Activated CD4-positive, alpha-beta T cell treated with anti-CD3 and anti-CD28 coated beads, Interleukin-2, amount 10 ng/mL, durations not matched to agents 24 days and 14 days (primary cell): ENCODE measurements at places on chromosomes 7 and 10. TPM values are rescaled to one million over a fixed set of nuclear protein-coding genes. Genes with fewer than 3 reads are reported as not detected.

DGKB gene
- total RNA-seq, result not detected in 2 replicates

NODAL gene
- total RNA-seq, result not detected in 2 replicates

WEE2 gene
- not detected in 2 replicates for total RNA-seq

DNA sequence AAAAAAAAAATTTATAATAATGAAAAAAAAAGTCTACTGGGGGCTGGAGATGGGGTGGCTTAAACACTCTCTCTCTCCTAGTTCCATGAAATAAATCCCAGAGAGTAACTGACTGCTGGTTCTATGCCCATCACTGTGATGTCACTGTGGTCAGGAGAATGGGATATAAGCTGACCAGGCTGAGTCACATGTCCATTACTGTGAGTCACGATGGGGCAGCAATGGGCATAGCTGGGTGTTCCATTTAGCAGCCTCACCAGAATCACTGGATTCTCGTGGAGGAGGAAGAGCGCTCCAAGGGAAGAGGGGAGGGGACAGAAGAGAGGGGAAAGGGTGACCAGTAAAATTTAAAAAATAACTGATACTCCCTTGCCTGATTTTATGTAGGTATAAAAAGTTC is 37.1 kb downstream of the MASTL start:
- H3K27me3 ChIP-seq, result no peaks in the 10 kb centered on the region
- H3K27ac ChIP-seq, result no peak overlapping the region
- H3K4me3 ChIP-seq, result no peak overlapping the region
- no peaks in the 10 kb centered on the region for H3K4me1 ChIP-seq

DNA sequence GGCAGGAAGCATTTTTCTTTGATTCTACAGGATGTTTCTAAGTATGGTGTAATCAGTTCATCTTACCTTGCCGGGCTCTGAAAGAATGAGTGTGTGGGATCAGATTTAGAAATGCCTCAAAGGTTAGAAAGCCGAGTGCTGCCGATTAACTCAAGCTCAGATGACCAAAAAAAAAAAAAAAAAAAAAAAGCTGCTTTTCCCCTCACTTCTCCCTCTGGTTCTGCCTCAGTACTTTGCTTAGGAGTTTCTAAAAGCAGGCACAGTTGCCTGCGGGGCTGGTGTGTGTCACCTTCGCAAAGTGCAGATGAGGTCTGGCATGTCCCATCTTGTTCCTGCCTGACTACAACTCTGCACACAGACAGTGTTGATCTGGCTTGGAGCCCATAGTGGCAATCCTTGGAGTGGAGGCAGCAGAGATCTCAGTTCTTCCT is 47.0 kb downstream of the KIAA1217 start:
- no peaks in the 10 kb centered on the region for H3K27me3 ChIP-seq

DNA sequence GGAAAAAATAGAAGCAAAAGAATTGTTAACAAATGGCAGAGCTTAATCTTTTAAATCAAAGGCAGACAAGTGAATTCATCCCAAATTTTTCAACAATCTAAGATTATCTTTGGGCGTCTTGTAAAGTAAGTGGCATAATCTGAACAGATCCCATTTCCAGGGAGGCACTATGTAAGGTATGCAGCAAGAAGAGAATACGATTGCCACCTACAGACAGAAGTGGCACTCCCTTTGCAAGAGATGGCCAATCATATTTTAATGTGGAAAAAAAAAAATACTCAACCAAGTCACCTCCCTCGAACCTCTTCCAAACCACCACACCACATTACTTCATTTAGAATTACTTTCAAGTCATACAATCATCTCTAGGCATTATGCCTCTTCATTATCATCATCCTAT is 4.0 kb downstream of the GFRA1 start:
- peaks cover 38% of the 10 kb centered on the region for H3K27me3 ChIP-seq
- peaks cover 3% of the 10 kb centered on the region for H3K4me1 ChIP-seq
- no peak for DNase-seq
- no peak overlapping the region for H3K4me3 ChIP-seq
- no peak overlapping the region for H3K27ac ChIP-seq
